Posterior cingulate gyrus (tissue), 11 donors: ENCODE measurements at places on chromosomes 7 and 10.

GRCh38 chr7:150412518-150413488, 33.7 kb downstream of the ZNF775 start:
- DNase-seq, result no peak

DNA sequence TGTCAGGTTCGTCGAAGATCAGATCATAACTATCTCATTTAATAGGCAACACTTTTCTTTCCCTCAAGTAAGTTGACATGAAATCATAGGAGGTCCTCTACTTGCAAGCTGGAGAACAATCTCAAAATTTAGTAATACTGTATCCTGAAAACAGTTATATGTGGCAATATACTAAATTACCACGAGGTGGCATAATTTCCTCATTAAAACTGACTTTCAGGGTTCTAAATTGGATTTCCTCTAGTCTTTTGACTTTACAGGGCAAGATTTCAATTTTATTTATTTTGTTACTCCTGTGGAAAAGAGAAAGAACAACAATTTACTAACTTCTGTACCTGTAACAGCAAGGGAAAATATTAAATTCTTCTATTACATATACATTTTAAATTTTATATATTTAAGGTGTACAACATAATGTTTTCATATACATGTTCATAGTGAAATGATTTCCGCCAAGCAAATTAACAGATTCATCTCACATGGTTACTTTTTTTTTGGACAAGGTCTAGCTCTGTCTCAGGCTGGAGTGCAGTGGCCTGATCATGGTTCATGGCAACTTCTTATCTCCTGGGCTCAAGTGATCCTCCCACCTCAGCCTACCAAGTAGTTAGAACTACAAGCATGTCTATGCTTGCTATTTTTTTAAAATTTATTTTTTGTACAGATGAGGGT, 53.4 kb upstream of the CYP2C18 start:
- DNase-seq, result no peak

- no peak for DNase-seq
Observed at GRCh38 chr7:40474790-40475680, 340.2 kb downstream of the SUGCT start.

GRCh38 chr7:143181349-143181748, 1.9 kb upstream of the TAS2R39 start:
- DNase-seq, result no peak

- DNase-seq, result no peak
Observed at GRCh38 chr10:5891009-5891408, 966 bp downstream of the FBH1 start.

DNA sequence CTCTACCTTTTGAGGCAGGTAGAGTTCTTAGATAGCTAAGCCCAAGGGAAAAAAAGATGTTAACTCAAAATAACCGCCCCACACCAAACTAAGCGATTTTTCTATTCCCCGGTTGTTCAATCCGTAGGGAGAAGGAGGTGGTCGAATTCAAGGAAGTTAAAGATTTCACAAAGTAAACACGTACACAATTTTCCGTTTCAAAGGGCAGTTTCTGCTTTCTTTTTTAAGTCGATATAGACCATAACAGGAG, 842 bp downstream of the KBTBD2 start:
- no peak for DNase-seq
